ENCODE measurements at places on chromosomes 5 and 9. TPM values are rescaled to one million over a fixed set of nuclear protein-coding genes. Genes with fewer than 3 reads are reported as not detected.

DNA sequence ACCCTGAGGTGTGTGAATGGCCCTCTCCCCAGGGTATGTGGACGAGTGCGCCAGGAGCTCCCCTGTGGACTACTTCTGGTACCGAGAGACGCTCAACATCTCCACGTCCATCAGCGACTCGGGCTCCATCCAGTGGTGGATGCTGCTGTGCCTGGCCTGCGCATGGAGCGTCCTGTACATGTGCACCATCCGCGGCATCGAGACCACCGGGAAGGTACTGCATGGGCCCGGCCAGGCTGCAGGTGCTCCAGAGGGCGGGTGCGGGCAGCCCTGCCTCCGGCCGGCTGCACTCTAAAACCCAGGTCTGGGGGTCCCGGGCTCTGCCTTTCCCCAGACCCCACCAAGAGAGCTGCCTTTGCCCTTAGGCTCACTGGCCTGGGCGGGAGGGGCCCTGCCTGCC is 10.9 kb downstream of the SLC6A19 start:
- no peak for DNase-seq

- no peak for DNase-seq
These were observed 25.4 kb upstream of the TOMM5 start for GRCh38 chr9:37617832-37618231.

- no peak for DNase-seq
These were observed 8.8 kb upstream of the OTULINL start for GRCh38 chr5:14572836-14573235.

DNA sequence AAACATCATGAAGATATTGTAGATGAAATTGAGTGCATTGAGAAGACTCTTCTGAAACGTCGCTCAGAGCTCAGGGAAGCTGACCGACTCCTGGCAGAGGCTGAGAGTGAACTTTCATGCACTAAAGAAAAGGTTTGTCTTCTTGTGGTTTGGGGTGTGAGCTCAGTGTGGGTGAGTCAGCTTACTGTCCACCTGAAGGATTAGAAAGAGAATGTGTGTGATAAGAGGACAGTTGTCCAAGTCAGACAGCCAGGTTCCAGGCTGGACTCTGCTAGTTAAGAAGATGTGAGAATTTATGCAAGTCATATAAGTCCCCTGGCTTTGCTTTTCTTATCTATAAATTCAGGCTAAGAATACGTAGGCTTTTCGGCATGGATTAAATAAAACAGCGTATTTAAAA is 46.9 kb downstream of the RAB14 start:
- DNase-seq = no peak

- no peak for DNase-seq
These were observed 38.0 kb downstream of the HABP4 start for GRCh38 chr9:96487949-96488348.

DNA sequence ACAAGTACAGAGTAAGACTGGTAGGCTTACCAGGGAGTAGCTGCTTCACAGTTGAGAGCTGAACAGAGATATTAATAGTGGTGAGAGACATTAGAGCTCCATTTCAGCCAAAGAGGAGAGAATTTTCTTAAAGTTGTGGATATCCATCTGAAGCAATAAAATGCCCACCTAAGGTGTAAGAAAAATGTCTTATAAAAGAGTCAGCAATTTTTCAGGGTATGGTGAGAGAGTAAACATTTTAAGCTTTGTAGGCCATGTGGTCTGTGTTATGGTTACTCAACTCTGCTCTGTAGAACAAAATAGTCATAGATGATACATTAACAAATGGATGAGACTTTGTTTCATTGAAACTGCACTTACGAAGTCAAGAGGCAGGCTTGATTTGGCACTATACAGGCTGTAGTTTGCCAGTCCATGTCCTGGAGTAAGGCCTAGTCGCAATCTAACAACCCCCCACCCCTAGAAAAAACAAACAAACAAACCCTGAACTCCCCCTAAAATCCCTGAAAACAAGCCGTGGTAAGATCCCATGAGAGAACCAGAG is 945.4 kb upstream of the SEMA6A start:
- no peak for DNase-seq

DNA sequence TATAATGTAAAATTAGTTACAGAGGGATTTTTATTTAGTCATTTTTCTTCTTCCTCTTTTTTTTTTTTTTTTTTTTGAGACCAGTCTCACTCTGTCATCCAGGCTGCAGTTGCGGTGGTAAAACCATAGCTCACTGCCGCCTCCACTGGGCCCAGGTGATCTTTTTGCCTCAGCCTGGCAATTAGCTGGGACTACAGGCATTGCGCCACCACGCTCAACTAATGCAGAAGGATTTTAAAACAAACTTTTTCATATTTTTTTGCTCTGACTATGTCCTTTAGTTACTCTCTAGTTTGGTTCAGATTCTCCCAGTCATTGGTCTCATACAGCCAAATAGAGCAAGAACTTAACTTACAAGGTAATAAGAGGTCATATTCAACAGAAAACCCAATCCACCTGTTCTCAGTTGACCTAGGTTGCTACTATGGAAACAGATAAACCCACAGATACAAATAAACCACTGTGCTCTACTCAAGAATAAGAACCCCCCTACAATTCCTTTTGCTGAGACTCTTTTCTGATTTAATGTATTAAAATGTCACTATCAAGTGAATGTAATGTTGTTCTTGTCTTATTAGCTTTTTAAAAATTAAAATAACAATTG is 50.1 kb upstream of the TTC39B start:
- no peak for DNase-seq

DNA sequence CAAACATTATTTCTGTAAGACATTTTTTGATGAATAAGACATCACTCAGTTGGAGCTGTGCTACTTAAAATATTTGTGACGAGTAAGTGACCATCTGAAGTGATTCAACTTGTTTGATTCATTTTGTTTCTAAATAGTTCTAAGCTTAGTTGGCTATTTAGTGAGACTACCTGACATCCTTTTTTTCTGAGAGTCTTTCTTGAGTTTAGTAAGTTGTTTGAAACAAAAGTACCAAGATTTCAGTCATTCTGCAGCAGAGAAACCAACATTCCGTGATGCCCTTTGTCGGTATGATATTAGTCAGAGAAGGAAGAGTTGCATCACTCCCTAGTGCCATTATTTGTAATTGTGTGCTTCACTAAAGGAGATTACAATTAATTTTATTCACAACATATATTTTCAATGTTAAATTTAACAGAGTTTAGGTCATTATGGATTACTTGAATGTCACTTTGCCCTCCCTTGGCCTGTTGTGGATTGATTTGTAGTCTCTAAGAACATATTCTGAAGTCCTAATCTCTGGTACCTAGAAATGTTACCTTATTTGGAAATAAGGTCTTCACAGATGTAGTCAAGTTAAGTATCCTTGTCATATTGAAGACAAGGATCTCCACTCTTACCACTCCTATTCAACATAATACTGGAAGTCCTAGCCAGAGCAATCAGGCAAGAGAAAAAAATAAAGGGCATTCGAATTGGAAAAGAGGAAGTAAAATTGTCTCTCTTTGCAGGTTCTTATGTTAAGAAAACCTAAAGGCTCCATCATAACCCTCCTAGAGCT is 212.2 kb downstream of the PCSK1 start:
- DNase-seq = no peak

DNA sequence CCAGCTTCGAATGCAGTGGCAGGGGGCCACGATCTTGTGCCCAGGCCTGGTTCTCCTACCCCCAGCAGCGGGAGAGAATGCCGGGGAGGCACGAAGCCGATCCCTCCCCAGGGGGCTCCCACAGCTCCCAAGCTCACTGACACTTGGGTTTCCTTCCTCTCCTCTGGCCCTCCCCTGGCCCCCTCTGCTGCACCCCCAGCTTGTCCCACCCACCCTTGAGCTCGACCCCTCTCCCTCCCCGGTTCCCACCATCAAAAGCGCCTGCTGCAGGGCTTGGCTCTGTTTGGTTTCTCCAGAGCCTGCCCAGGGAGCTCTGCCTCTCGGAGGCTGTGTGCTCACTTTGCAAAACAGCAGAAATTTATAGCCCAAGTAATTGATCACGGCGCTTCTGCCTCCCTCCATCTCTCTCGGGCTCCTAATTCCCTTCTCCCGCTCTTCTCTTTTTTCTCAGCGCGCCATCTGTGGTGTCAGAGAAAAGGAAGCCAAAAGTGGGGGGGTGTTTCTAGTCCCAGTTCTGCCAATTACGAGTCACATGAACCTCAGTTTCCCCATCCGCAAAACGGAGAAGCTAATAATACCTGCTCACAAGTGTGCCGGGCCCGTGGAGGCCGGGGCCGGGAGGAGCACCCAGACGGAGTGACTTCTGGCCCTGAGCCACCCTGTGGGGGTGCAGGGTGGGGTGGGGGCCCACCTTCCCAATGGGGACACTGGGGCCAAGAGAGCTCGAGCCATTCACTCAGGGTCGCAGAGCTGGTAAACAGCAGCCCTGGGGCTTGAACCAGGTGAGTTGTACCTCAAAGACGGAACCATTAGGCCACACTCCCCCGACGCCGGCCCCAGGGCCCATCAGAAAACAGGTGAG is 141.2 kb upstream of the IER5L start:
- no peak for DNase-seq

DNA sequence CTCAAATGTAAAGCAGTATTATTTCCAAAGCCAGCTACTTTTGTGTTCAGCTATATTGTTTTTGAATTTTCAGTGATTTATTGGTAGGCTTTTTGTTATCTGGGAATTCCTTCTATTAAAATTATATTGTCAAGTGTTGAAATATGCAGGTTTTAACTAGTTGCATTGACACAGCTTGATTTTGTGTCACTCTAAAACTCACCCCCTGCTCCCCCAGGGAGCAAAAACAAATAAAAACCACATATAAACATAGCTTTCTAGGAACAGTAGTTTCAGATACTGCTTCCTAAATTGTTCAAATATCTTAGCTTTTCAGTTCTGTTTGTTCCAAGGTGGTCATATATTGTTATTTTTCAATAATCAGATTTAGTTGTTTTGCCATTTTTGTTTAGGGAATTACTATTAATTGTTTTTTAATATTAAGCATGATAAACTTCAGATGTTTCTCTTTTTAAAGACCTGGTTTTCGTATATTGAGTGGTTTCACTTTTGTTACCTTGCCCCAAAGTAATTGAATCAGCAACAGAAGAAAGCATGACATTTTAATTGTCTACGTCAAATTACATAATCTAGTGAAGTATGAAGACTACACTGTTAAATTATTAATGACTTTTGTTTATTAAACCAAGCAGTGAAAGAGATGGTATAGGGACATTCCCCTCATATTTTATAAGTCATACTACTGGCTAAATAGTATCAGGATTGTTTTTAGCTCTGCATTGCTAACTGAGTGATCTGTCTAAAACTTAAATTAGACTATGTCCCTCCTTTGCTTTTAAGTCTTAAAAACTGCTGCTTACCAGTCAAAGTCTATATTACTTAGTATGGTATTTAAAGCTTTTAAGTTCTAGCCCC is 43.4 kb downstream of the ERBIN start:
- DNase-seq = no peak

- DNase-seq = no peak
These were observed 59.6 kb downstream of the C9orf152 start for GRCh38 chr9:110148384-110148783.

DNA sequence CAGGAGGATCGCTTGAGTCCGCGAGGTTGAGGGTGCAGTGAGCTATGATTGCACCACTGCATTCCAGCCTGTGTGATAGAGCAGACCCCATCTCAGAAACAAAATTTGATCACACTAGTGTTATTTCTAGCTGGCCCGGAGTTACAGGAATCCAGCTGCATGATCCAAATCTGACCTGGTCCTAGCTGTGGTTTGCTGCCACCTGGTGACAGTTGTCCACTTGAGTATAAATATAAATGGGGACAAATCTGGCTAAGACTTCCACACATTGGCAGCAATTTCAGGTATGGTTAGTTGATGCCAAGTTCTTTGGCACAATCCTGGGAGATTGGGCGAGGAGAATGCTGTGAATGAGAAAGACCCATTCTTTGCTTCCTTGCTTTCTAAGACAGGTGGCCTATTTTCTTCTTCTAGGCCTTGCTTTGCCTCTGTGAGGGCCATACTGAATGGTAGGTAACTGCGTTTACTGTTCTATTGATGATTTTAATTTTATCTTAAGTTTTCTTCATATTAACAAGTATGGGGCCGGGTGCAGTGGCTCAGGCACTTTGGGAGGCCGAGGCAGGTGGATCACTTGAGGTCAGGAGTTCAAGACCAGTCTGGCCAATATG is 35.4 kb downstream of the UBE2R2 start:
- DNase-seq = peak; percentile 46

The TAF11L5 gene
- polyA plus RNA-seq = not detected

The NR6A1 gene
- 1.1 TPM for polyA plus RNA-seq

The CYSRT1 gene
- 8.5 TPM for polyA plus RNA-seq

The PARP8 gene
- 17.1 TPM for polyA plus RNA-seq

The RMND5B gene
- polyA plus RNA-seq = 34.9 TPM

The MCTP1 gene
- 6.2 TPM for polyA plus RNA-seq

All from renal cortex interstitium (tissue), 15 donors.